ENCODE measurements at places on chromosomes 5 and 9.

GRCh38 chr9:137470785-137471184 is 11.7 kb upstream of the NSMF start:
- DNase-seq = no peak

DNA sequence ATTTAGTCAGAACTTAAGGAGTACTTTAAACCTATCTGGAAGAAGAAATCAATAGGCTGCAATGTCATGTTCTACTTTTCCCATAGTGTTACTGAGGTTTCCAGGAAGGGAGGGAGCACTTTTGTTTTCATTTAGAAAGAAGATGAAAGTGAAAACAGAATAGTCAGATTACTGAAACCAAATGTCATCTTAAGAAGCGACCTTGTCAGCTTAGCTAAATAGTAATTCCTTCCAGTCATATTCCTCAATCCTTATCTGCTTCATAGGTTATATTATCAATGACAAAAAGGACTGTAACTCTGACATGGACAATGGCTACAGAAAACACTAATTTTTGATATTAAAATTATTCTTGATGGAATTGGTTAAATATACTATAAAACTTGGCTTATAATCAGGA is 27.7 kb downstream of the SAR1B start:
- no peak for DNase-seq

GRCh38 chr5:155434267-155434666 is 420.7 kb downstream of the KIF4B start:
- DNase-seq = no peak

- DNase-seq = peak; percentile 12
These were observed 72.2 kb downstream of the PIP5K1B start for GRCh38 chr9:68777070-68777763.

DNA sequence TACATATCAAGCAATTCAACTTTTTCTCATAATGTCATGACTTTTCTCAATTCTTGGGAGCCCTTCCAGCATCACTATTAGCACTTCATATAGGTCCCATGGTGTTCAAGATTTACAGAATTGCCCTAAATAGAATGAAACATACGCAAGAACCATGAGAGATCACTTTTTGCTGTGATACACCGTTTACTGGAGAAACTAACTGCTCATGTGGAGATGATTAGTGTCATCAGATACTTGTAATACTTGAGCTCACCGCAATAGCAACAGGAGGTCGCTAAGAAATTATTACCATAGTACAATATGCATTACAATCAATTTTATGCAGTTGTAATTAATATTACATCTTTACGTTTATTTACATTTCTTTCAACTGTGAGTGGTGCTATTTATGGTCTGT is 4.8 kb upstream of the PCSK5 start:
- DNase-seq = no peak

GRCh38 chr5:99054972-99055371 is 126.2 kb upstream of the CHD1 start:
- DNase-seq = no peak

GRCh38 chr9:133004999-133005760 is 25.6 kb upstream of the GTF3C5 start:
- DNase-seq = no peak

DNA sequence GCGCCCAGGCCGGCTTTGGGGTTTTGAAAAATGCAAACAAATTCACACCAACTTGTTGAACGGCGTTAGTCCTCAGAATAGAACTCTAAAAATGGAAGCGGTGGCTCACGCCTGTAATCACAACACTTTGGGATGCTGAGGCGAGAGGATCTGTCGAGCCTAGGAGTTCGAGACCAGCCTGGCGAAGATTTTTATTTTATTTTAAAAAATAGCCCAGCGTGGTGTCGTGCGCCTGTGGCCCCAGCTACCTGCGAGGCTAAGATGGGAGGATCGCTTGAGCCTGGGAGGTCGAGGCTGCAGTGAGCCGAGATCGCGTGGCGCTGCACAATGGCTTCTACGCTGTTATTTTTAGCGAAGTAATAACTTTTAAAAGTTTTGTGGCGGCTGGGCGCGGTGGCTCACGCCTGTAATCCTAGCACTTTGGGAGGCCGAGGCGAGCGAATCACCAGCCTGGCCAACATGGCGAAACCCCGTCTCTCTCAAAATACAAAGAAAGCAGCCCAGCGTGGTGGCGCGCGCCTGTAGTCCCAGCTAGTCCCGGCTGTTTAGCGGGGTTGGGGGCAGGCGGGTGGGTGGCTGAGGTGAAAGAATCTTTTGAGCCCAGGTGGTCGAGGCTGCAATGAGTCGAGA is 694 bp upstream of the PLIN2 start:
- peak; percentile 55 for DNase-seq

DNA sequence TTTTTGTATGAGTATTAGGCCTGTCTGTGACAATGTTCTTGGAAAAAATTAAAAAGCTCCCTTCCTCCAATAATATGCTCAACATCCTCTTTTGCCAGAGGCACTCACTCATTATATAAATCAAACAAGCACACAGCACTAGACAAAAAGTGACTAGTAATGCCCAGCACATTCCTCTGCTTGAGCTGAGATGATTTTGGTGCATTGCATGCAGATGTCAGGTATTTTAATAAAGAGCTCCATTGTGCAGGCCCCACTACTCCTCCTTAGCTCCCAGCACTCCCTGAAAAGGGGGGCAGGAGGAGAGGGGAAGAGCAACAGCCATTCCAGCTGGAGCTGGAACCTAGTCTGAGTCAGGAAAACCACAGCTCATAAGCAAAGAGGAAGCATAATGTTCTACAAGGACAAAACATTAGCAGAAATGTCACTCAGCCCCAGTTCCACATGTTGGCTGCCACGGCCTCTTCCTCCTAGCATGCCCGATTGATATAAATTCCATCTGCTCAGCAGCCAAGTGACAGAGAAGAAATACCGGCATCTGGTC is 348.5 kb downstream of the BNC2 start:
- DNase-seq = peak; percentile 97

DNA sequence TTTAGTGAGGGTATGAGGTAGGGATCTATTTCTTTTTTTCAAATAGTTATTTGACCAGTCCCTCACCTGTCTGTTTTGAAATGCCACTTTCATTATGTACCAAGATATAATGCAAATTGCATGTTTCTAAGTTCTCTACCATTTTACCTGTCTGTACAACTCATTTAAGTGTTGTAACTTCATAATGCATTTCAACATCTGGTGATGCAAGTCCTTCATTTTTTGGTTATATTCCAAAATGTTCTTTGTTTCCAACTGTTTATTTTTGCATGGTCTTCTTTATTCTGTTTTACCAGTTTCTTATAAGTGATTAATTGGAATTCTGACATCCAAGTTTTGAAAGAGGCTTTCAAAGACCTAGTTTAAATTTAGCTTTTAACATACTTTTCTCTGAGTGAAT is 26.8 kb downstream of the TDRD7 start:
- DNase-seq = no peak

- DNase-seq = peak; percentile 21
These were observed 24.9 kb downstream of the CNOT6 start for GRCh38 chr5:180519098-180519497.

- DNase-seq = no peak
These were observed 7.4 kb upstream of the SIL1 start for GRCh38 chr5:139205586-139205985.
